ENCODE measurements at places on chromosomes 1 and 21. TPM values are rescaled to one million over a fixed set of nuclear protein-coding genes. Genes with fewer than 3 reads are reported as not detected.

TEX38 gene
- not detected for total RNA-seq

ATP1A2 gene
- 1.2 TPM for total RNA-seq

PTPN22 gene
- total RNA-seq: 1.9 TPM

FAM3B gene
- not detected for total RNA-seq

KCNH1 gene
- total RNA-seq: 1.1 TPM

S100A8 gene
- total RNA-seq: 25.2 TPM

APP gene
- total RNA-seq: 537 TPM

NBPF6 gene
- total RNA-seq: not detected

S100A7A gene
- total RNA-seq: not detected

HSD3B1 gene
- total RNA-seq: not detected

CFHR1 gene
- total RNA-seq: not detected

C1orf141 gene
- not detected for total RNA-seq

C8B gene
- not detected for total RNA-seq

C4BPA gene
- total RNA-seq: not detected

B3GALNT2 gene
- 52.8 TPM for total RNA-seq

ITLN2 gene
- not detected for total RNA-seq

HFM1 gene
- total RNA-seq: 10.4 TPM

PKLR gene
- total RNA-seq: 0.21 TPM

DISP1 gene
- total RNA-seq: 17.4 TPM

KRTAP7-1 gene
- not detected for total RNA-seq
